Epithelial cell of esophagus (primary cell): ENCODE measurements at places on chromosomes 2 and 18.

- no peak for DNase-seq
These were observed 736.3 kb upstream of the ACVR2A start for GRCh38 chr2:147108548-147108947.

DNA sequence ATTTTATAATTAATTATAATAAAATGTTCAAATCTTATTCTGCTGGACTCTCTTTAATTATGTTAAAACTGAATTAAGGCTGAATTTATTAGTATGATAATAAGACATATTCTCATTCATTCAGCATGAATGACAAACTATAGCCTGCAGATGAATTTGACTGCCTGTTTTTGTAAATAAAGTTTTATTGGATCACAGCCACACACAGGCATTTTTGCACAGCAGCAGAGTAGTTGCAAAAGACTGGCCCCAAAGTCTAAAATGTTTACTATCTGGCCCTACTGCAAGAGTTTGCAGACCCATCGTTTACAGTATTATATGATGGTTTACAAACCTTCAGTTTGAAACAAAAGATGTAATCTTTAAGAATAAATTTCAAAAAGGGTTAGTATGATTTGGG, 58.6 kb downstream of the RMDN2 start:
- no peak for DNase-seq

GRCh38 chr2:96860065-96861029, 2.5 kb upstream of the ANKRD39 start:
- DNase-seq, result no peak

DNA sequence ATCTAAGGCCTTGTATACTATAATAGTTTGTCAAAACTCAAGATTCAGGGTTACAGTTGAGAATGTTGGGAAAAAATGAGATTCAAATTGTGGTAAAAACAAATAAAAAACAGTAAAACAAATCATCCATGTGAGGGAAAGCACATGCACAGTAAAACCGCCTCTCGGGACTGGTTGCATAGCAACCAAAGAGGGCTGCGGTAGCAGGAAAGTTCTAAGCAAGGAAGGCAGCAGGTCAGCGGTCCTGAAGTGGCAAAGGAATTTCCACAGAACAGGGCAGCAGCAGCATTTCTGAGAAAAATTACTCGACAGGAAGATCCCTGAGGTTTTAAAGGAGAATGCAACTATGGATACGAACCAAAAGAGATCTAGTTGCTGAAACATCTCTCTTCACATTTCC, 93.7 kb downstream of the DYNAP start:
- DNase-seq, result no peak

DNA sequence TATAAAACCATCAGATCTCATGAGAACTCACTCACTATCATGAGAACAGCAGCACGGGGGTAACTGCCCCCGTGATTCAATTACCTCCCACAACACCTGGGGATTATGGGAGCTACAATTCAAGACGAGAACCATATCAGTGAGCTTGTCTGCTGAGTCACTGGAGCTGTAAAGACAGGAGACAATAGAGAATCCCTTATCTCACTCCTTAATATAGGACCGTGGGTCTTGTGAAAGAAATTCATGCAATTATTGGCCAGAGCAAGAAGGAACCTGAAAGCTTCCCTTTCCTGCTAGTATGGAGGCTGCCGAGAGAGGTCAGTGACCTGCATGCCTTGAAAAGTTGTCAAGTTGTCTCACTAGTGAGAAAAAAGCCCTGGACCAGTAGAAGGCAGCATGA, 9.5 kb upstream of the TNFAIP6 start:
- DNase-seq, result no peak
